ENCODE measurements at places on chromosomes 7 and 10. TPM values are rescaled to one million over a fixed set of nuclear protein-coding genes. Genes with fewer than 3 reads are reported as not detected.

DNA sequence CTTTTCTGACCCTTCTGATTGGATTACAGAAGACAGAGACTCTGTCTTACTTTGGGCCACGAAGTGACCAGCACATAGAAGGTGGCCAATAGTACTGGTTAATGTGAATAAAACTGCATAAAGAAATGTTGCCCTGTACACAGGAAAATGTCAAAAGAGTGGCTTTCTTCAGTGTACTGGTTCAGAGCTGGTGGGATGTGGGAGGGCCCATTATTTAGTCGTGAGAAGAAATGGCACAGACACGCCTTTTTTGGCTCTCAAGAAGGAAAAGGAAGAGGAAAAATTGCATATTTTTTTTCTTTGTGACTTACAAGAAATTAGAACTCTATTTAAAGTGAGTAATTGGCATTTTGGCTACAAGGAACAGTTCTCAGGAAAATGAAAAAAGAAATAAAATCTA lies 129.7 kb downstream of the DGKI start:
- DNase-seq: no peak
- H3K4me1 ChIP-seq: no peaks in the 10 kb centered on the region
- no peak overlapping the region for H3K27ac ChIP-seq
- H3K4me3 ChIP-seq: no peak overlapping the region

SERPINE1 gene
- 1,576 TPM for polyA plus RNA-seq

KLLN gene
- polyA plus RNA-seq: 0.12 TPM

DNA sequence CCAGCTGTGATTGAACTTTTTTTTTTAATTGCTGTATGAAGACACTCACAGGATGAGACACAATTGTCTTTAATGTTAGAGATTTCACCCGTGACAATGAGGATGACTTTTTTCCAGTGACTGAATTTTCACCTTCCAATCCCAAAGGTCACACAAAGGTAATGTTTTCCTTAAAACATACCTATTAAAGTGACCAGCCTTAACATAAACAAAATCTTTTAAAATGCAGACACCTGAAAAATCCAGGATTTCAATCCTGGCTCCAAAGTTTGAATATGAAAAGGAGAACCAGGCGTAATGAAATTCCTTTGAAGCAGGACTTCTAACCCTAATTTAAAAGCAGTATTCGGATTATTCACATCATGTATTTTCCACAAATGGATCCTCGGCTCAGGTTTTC lies 647.7 kb downstream of the GATA3 start:
- H3K36me3 ChIP-seq: no peaks in the 10 kb centered on the region
- no peak overlapping the region for H3K27ac ChIP-seq
- no peaks in the 10 kb centered on the region for H3K27me3 ChIP-seq
- H3K4me1 ChIP-seq: no peaks in the 10 kb centered on the region
- no peak for DNase-seq
- no peak overlapping the region for H3K4me3 ChIP-seq

DNA sequence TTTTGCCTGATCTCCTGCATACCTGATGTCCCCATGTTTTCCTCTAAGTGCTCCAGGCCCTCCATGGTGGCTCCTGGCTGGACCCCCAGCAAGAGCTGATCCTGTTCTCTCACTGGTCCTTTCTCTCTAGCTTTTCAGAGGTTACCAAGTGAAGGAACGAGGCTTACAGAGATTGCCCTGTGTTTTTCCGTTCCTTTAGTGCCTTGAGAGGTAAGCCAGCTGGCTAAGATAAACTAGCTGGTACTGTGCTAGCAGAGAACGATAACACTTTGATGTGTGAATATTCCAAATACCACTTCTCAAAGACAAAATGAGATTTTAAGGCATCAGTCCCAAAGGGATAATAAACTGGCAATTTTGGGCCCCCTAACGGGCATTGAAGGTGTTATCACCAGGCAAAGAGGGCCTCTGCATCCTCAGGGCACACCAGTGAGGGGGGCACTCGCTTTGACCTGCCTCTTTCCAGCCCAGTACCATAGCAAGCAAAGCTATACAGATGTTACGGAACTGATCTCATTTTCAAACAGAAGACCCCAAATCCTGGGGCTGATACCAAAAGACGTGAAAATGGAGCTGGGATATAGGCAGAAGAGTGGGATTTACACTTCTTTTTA lies 8.4 kb upstream of the CCNY start:
- H3K4me1 ChIP-seq: peaks cover 31% of the 10 kb centered on the region
- no peaks in the 10 kb centered on the region for H3K36me3 ChIP-seq
- no peak for DNase-seq
- no peak overlapping the region for H3K27ac ChIP-seq
- H3K4me3 ChIP-seq: no peak overlapping the region
- H3K27me3 ChIP-seq: no peaks in the 10 kb centered on the region

- H3K27me3 ChIP-seq: no peaks in the 10 kb centered on the region
- no peak for DNase-seq
- no peak overlapping the region for H3K4me3 ChIP-seq
- H3K36me3 ChIP-seq: no peaks in the 10 kb centered on the region
These were observed 40.0 kb downstream of the CNNM1 start for GRCh38 chr10:99369126-99369525.

GRCh38 chr7:45564485-45564884 lies 9.7 kb upstream of the ADCY1 start:
- no peaks in the 10 kb centered on the region for H3K4me1 ChIP-seq
- peaks cover 24% of the 10 kb centered on the region for H3K27me3 ChIP-seq
- no peak overlapping the region for H3K4me3 ChIP-seq
- no peak for DNase-seq
- H3K27ac ChIP-seq: no peak overlapping the region
